ENCODE measurements at places on chromosomes 2 and 18.

GRCh38 chr18:3982541-3982940 lies 472.6 kb downstream of the DLGAP1 start:
- no peak for DNase-seq

DNA sequence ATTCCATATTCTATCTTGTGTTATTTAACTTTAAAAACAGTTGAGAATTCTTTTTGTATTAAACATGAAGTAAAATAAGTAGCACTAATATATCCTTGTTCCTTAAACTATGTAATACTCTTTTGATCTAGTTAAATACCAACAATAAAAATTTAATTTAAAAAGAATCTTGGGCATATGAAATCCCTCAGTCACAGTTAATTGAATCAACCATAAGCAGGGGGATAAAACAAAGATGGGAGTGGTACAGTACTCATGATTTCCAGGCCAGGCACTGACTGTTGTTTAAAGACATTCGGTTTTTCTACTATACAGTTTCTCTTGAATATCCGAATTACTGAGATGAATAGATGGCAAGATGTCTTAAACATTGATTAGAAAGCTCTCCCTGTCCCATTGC lies 99.5 kb downstream of the TAF4B start:
- no peak for DNase-seq

GRCh38 chr2:126976721-126977328 lies 78.1 kb downstream of the TEX51 start:
- no peak for DNase-seq

GRCh38 chr18:62781262-62781661 lies 65.9 kb downstream of the PHLPP1 start:
- DNase-seq = no peak
